ENCODE measurements at places on chromosomes 3 and 15. TPM values are rescaled to one million over a fixed set of nuclear protein-coding genes. Genes with fewer than 3 reads are reported as not detected.

GRCh38 chr3:172151651-172152649 is 112.6 kb downstream of the FNDC3B start:
- peaks cover 2% of the 10 kb centered on the region for H3K36me3 ChIP-seq
- DNase-seq = no peak
- no peak overlapping the region for H3K4me3 ChIP-seq

ALDH1A3 gene
- not detected for total RNA-seq

DNA sequence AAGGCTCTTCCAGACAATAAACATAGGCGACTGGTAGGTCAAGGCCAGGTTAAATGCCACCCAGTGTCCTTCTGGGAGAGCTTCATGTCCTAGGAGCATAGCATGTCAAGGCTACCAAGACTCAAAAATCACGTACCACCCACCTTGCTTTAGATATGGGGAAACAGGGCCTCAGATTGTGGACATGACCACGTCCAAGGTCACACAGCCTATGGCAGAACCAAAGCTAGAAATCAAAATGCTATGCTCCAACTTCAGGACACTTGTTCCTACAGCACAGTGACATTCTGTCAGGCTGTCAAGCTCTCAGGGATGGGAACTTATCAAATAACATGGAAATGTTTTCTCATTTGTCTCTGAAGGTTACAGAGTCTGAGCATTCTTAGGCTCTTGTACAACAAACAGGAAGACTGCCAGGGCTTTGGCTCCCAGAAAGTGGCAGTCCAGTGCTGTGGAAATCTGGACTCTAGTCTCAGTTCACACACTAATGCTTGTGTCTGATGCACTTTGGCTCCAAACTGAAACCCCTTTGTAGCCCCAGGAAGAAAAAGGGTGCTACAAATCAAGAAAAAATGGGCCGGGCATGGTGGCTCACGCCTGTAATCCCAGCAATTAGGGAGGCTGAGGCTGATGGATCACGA is 170.4 kb upstream of the LPP start:
- no peak overlapping the region for H3K4me3 ChIP-seq
- no peak for DNase-seq
- H3K27me3 ChIP-seq = no peaks in the 10 kb centered on the region
- peaks cover 11% of the 10 kb centered on the region for H3K36me3 ChIP-seq
- H3K27ac ChIP-seq = no peak overlapping the region

POPDC2 gene
- total RNA-seq = 3.4 TPM

DNA sequence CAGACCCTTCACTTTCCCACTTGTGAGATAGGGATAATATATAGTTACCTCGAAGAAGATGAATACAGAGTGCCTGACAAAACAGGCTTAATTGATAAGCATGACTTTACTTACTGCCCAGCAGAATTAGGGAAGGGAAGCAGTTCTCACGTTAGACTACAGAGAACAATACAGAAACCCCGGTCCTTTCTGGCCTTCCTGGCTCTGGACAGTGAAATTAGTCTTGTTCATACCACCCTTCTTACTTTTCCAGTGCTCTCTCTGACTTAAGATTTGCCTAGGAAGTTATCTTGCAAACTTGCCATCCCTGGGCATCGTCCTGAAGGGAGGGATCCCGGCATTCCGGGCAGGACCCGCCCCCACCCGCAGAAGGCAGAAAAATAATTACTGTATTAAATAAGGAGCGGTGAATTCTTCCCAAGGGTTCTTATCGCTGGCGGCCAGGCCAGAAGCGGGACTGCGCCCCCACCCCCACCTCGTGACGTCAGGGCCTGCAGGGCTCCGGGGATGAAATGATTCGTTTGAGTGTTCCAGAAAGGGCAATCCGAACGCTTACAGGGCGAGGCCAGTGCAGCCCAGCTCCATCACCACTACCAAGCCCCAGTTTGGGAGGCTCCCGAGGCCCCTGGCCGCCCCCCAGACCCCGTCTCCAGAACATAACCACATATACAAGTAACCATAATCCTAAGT is 8.4 kb downstream of the SOX2 start:
- peaks cover 6% of the 10 kb centered on the region for H3K36me3 ChIP-seq
- H3K4me1 ChIP-seq = peaks cover 4% of the 10 kb centered on the region
- no peak overlapping the region for H3K27ac ChIP-seq
